Endodermal cell (in vitro differentiated cells): ENCODE measurements at places on chromosomes 2 and 18. TPM values are rescaled to one million over a fixed set of nuclear protein-coding genes. Genes with fewer than 3 reads are reported as not detected.

Gene CNGA3
- 0.16 and 0.33 TPM in 2 replicates for total RNA-seq

Gene NCKAP1
- total RNA-seq: 128 and 130 TPM in 2 replicates

Gene SYT4
- 0.38 to 0.95 TPM (median 0.82 TPM) in 3 replicates for total RNA-seq

Gene PCARE
- 0.09 and 0.11 TPM in 2 replicates for total RNA-seq

Gene ALK
- 0.45 and 0.46 TPM in 2 replicates for total RNA-seq

Gene DYNAP
- total RNA-seq: not detected in 2 replicates

Gene STK39
- 22.3 TPM in 2 replicates for total RNA-seq

Gene TRPM8
- not detected in 2 replicates for total RNA-seq

Gene ZNF396
- 5.4 and 5.6 TPM in 2 replicates for total RNA-seq

- DNase-seq: no peak
- no peak overlapping the region for H3K27ac ChIP-seq
- no peaks in the 10 kb centered on the region for H3K36me3 ChIP-seq
- no peak overlapping the region for H3K4me3 ChIP-seq
Observed at GRCh38 chr18:55879331-55879730, 291.3 kb upstream of the TCF4 start.

- no peaks in the 10 kb centered on the region for H3K36me3 ChIP-seq
- H3K4me3 ChIP-seq: no peak overlapping the region
- H3K4me1 ChIP-seq: no peaks in the 10 kb centered on the region
- no peak overlapping the region for H3K27ac ChIP-seq
Observed at GRCh38 chr18:36078751-36079529, 11.6 kb upstream of the RPRD1A start.

GRCh38 chr2:8134473-8134932 is 547.4 kb upstream of the ID2 start:
- no peaks in the 10 kb centered on the region for H3K4me1 ChIP-seq
- no peak overlapping the region for H3K27ac ChIP-seq
- H3K27me3 ChIP-seq: no peaks in the 10 kb centered on the region
- DNase-seq: peak; percentile 44
- no peak overlapping the region for H3K4me3 ChIP-seq
- no peaks in the 10 kb centered on the region for H3K36me3 ChIP-seq

DNA sequence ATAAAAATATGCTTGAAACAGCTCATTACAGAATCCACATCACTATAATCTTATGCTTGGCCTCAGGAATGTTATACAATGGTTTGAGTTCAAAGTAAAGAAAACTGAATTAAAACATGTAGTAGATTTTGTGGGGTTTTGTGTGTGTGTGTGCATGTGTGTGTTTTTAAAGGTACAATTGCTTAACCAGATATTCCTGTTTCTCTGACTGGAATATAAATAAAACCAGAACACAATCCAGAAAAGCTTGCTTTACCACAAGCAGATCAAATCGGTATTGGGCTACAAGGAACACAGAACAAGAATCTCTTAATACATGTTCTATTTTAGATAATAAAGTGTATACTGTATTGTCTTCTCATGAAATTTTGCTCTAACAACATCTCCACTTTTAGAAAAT is 110.0 kb downstream of the TMEM247 start:
- no peak for DNase-seq
- H3K27me3 ChIP-seq: no peaks in the 10 kb centered on the region
- no peak overlapping the region for H3K4me3 ChIP-seq
- H3K4me1 ChIP-seq: no peaks in the 10 kb centered on the region
- H3K36me3 ChIP-seq: no peaks in the 10 kb centered on the region

DNA sequence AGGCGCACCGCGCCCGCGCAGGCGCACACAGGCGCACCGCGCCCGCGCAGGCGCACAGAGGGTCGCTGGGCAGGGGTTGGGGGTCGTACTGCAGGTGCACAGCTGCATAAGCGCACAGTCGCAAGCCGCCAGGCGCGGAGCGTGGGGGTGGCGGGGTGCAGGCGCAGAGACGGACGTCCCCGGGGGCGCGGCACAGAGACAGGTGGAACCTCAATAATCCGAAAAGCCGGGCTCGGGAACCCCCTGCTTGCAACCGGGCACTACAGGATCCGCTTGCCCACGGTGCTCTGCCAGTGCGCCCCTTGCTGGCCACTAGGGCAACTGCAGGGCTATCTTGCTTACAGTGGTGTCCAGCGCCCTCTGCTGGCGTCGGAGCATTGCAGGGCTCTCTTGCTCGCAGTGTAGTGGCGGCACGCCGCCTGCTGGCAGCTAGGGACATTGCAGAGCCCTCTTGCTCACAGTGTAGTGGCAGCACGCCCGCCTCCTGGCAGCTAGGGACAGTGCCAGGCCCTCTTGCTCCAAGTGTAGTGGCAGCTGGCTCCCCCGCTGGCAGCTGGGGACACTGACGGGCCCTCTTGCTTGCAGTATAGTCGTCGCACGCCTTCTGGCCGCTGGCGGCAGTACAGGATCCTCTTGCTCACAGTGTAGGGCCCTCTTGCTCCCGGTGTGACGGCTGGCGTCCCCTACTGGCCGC is 34.9 kb downstream of the FAM110C start:
- H3K27me3 ChIP-seq: peaks cover 9% of the 10 kb centered on the region
- no peaks in the 10 kb centered on the region for H3K4me1 ChIP-seq
- H3K36me3 ChIP-seq: no peaks in the 10 kb centered on the region
- peak; percentile 98 for DNase-seq
- no peak overlapping the region for H3K4me3 ChIP-seq
- no peak overlapping the region for H3K27ac ChIP-seq

DNA sequence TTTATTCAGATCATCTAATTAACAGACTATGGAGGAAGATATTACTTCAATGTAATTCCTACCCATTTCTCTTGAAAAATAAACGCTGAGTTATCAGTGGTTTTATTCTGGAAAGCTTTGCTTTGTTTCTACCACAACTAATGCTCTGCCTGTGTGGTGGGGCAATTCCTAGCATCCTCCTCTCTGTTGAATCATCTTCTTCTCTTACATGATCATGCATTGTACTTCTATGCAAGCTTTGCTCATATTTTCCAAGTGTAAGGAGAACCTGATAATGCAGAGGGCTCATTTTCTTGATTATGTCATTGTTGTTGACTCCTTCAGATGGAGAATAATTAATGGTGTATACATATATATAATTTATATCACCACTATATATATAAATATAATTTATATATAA is 46.7 kb downstream of the CCDC195 start:
- H3K27me3 ChIP-seq: no peaks in the 10 kb centered on the region
- no peaks in the 10 kb centered on the region for H3K36me3 ChIP-seq
- no peaks in the 10 kb centered on the region for H3K4me1 ChIP-seq
- no peak overlapping the region for H3K27ac ChIP-seq
- H3K4me3 ChIP-seq: no peak overlapping the region
- DNase-seq: no peak

GRCh38 chr2:20200697-20201555 is 24.0 kb downstream of the SDC1 start:
- peaks cover 5% of the 10 kb centered on the region for H3K36me3 ChIP-seq
- H3K27ac ChIP-seq: no peak overlapping the region
- no peak overlapping the region for H3K4me3 ChIP-seq
- DNase-seq: no peak
- no peaks in the 10 kb centered on the region for H3K27me3 ChIP-seq
- H3K4me1 ChIP-seq: no peaks in the 10 kb centered on the region

DNA sequence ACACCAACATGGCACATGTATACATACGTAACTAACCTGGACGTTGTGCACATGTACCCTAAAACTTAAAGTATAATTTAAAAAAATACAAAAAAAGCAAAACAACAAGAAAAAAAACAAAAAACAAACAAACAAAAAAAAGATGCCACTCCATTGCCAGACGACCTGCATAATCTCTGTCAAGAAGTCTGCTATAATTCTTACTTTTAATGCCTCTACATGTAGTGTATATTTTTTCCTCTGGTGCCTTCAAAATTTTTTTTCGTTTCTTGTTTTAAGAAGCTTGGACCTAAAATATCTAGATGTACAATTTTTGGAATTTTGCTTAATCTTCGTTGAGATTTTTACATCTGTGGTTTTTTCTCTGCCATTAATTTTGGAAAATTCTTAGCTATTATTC is 235.6 kb upstream of the ZNF521 start:
- H3K27ac ChIP-seq: no peak overlapping the region
- H3K4me3 ChIP-seq: no peak overlapping the region
- H3K36me3 ChIP-seq: no peaks in the 10 kb centered on the region
- no peak for DNase-seq
- H3K27me3 ChIP-seq: no peaks in the 10 kb centered on the region

GRCh38 chr2:23083966-23084365 is 301.0 kb upstream of the KLHL29 start:
- H3K27ac ChIP-seq: no peak overlapping the region
- DNase-seq: no peak
- no peaks in the 10 kb centered on the region for H3K27me3 ChIP-seq

DNA sequence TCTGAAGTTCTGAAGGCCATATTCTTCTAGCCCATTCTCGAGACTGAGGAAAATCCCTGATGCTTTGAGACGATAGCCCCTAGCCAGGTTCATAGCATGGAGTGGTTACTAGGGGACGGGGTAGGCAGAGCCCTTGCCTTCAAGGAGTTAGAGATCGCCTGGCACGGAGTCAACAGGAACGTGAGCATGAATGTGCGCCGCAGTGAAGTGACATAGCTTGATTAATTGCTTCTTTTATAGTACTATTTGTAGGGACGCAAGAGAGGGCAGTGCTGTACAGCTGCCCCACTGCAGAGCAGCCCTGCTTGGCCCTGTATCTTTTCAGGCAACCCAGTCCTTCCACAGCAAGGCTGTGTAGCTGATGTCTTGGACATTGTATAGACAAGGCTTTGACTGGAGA is 26.2 kb downstream of the HRH4 start:
- no peaks in the 10 kb centered on the region for H3K4me1 ChIP-seq
- H3K36me3 ChIP-seq: no peaks in the 10 kb centered on the region
- H3K4me3 ChIP-seq: no peak overlapping the region
- H3K27me3 ChIP-seq: no peaks in the 10 kb centered on the region

DNA sequence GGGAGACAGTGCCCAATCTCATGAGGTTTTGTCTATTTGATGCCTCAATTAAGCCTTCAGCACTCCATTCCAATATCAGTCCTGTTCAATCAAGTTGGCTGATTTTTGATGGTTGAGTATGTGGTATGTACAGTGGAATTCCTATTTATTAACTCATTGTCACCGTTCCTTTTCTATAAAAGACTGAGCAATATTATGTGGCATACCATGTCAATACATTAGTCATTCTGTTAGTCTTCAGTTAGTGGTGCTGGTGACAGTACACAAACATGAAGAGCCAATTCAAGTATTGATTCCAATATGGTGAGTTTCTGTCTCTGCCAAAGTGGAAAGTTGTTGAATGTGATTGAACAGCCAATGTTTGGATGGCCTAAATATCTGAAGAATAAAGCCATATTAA is 1343.9 kb downstream of the SUCLG1 start:
- H3K36me3 ChIP-seq: no peaks in the 10 kb centered on the region
- no peaks in the 10 kb centered on the region for H3K27me3 ChIP-seq
- H3K4me1 ChIP-seq: no peaks in the 10 kb centered on the region
- DNase-seq: no peak

DNA sequence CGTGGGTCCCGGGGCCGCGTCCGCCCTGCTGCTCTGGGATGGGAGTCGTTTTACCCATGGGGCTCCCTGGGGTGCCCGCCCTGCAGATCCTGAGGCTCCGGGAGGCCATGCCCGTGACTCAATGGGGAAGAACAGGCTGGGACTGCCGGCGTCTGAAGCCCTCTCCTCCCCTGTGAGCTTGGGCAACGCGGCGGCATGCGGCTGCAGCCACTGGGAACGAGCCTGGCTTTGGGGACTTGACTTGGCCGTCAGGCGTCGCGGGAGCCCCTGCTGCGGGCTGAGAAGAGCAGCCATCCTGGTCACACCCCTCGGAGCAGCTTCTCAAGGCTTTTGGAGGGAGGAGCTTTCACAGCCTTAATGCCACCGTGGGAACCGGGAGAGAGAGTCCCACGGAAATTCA is 126.9 kb upstream of the CTDP1 start:
- H3K4me3 ChIP-seq: no peak overlapping the region
- no peaks in the 10 kb centered on the region for H3K27me3 ChIP-seq
- DNase-seq: peak; percentile 50
- no peak overlapping the region for H3K27ac ChIP-seq

GRCh38 chr18:79681484-79682387 is 2.1 kb downstream of the CTDP1 start:
- no peaks in the 10 kb centered on the region for H3K27me3 ChIP-seq
- peak; percentile 33 for DNase-seq
- peaks cover 26% of the 10 kb centered on the region for H3K4me1 ChIP-seq
- H3K4me3 ChIP-seq: peak overlapping the region; percentile 96
- no peak overlapping the region for H3K27ac ChIP-seq

GRCh38 chr2:207565736-207566500 is 36.2 kb downstream of the CREB1 start:
- no peaks in the 10 kb centered on the region for H3K27me3 ChIP-seq
- no peaks in the 10 kb centered on the region for H3K4me1 ChIP-seq
- H3K4me3 ChIP-seq: no peak overlapping the region
- no peak for DNase-seq
- peaks cover 87% of the 10 kb centered on the region for H3K36me3 ChIP-seq

- DNase-seq: peak; percentile 91
- H3K36me3 ChIP-seq: peaks cover 93% of the 10 kb centered on the region
- no peak overlapping the region for H3K4me3 ChIP-seq
- H3K4me1 ChIP-seq: no peaks in the 10 kb centered on the region
Observed at GRCh38 chr2:11446733-11447248, 19.2 kb downstream of the E2F6 start.

DNA sequence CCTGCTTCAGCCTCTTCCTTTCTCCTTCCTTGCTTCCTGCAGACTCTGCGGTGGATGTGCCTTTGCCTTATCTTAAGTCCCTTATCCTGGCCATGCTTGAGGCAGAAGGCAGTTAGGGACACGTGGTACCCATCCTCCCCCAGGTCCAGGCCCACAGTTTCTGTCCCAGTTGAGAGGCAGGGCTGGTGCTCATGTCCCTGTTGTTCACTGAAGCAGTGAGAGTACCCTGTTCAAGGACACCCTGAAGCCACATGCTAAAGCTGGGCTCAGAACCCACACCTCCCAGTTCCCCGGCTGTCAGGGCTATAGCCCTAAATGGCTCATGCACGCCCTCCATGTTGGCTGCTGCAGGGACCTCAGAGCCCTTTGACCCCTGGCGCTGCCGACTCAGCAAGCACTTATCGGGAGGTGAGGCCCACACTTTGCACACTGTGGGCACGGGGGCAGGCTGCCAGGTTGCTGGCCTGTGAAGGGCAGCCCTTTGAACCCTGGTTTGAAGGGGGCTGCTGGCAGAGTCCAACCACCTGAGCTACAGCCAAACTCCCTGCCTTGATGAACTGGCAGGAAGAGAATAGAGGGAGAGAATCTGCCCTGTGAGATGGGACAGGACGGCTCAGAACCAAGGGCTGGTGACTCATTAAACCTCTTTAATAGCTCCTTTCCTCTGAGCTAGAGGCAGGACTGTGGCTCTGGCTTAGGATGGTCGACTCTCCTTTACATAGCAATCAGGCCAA is 6.3 kb downstream of the KHK start:
- H3K4me1 ChIP-seq: peaks cover 5% of the 10 kb centered on the region
- no peaks in the 10 kb centered on the region for H3K36me3 ChIP-seq
- no peak overlapping the region for H3K27ac ChIP-seq
- H3K4me3 ChIP-seq: no peak overlapping the region
- peaks cover 13% of the 10 kb centered on the region for H3K27me3 ChIP-seq

GRCh38 chr18:44548291-44549221 is 132.1 kb upstream of the SETBP1 start:
- no peak for DNase-seq
- H3K4me3 ChIP-seq: no peak overlapping the region
- H3K27me3 ChIP-seq: no peaks in the 10 kb centered on the region
- H3K36me3 ChIP-seq: no peaks in the 10 kb centered on the region

- no peak for DNase-seq
- peaks cover 4% of the 10 kb centered on the region for H3K36me3 ChIP-seq
- no peaks in the 10 kb centered on the region for H3K27me3 ChIP-seq
- H3K27ac ChIP-seq: no peak overlapping the region
- H3K4me3 ChIP-seq: no peak overlapping the region
Observed at GRCh38 chr2:72330652-72331051, 183.0 kb upstream of the CYP26B1 start.
